Left hindlimb (tissue), 1 donor: ENCODE measurements at places on chromosomes 5 and 9.

DNA sequence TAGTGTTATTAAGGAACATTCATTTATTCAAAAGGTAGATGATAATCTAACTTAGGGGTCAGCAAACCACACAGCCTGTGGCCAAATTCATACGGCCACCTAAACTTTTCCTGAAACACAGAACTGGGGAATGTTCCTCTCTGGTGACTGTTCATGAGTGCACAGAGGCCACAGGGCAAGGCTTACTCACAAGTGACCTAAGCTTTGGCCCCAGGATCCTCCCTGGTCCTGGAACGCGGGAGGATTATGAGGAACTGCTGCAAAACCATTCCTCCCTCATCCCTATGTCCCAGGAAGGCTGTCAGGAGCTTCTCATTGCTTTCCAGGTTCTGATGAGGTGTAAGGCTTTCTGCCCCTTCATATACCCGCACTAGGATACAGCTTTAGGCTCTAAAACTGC is 397.6 kb downstream of the SEMA5A start:
- no peak for DNase-seq

DNA sequence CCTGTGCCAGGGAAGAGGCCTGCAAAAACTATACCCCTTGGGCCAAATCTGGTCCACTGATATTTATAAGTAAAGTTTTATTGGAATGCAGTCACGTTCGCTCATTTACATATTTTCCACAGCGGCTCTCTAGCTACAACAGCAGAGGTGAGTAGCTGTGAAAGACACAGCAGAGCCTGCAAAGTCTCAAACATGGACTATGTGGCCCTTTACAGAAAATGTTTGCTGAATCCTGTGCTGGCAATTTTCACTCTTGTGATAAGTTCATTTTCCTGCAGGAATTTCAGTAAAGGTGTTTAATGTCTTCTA is 70.1 kb downstream of the EPB41L4B start:
- DNase-seq, result no peak

DNA sequence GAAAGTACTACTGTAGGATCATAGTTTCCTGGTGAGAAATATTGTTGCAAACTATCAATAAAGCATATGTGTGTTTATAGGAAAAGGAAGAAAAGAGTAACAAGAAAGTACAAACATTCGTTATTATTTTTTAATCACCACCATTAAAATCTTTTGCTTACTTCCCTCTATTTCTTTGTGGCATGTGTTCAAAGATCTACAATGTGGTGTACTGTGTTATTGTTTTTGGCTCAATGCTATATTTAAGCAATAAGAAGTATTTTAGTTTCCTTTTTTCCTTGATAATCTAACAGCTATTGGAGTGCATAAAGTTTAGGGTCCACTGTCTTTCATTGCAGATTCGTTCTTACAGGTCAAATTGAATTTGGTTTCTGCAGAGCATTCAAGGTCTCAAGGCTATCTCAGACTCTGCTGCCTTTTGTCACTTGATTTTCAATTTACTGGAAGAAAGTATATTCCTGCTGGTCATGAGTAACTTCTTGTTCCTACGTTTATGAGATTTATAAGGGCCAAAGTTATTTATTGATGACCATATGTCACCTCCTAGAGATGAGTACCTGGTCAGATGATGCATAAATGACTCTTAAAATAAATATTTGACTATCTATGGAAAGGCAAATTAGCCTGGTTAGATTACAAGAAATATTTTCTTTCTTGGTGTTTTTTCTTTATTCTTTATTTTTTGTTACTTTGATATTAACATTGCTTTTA is 323.0 kb downstream of the TMEM167A start:
- no peak for DNase-seq

GRCh38 chr9:132293145-132293721 is 61.6 kb downstream of the SETX start:
- no peak for DNase-seq

GRCh38 chr5:137292461-137293027 is 206.6 kb downstream of the SPOCK1 start:
- no peak for DNase-seq

- DNase-seq, result no peak
Observed at GRCh38 chr9:34124926-34125325, 1.6 kb downstream of the DCAF12 start.

GRCh38 chr9:38682713-38683112 is 37.2 kb downstream of the FAM240B start:
- no peak for DNase-seq

DNA sequence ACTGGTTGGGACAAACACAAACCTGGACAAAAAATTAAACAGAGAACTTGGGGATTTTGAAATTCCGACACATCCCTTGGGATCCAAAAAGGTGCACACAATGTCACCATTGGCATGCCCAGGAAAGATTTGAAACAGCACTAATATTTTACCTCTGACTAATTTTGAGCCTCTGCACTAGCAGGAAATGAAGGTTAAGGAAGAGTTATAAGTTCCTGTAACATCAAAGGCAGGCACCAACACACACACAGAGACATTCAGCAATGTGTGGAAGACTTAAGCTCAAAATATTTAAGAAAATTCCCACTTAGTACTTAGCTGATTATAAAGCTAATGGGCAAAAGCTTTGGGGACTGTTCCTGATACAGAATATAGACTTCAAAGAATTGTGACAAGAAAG is 247.0 kb downstream of the CDH9 start:
- no peak for DNase-seq

GRCh38 chr5:33468775-33469435 is 28.1 kb downstream of the TARS1 start:
- DNase-seq, result no peak

GRCh38 chr9:115202181-115202580 is 84.2 kb upstream of the TNC start:
- DNase-seq, result no peak

DNA sequence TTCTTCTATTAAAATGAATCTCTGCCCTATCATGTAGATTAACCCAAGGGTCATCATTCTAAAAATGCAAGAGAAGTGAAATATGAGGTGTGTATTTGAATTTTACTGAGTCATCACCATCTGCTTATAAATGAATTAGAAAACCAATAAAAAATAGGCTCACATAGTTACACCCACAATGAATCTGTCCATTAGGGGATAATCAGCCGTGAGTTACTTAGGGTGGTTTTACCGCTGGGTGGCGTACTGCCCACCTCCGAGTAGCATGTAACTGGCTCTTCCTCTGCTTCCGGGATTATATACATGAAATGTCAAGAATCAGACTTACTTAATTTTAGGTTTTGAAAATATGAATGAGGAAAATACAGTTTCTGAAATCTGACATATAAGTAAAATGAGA is 332.9 kb upstream of the CCNG1 start:
- no peak for DNase-seq

DNA sequence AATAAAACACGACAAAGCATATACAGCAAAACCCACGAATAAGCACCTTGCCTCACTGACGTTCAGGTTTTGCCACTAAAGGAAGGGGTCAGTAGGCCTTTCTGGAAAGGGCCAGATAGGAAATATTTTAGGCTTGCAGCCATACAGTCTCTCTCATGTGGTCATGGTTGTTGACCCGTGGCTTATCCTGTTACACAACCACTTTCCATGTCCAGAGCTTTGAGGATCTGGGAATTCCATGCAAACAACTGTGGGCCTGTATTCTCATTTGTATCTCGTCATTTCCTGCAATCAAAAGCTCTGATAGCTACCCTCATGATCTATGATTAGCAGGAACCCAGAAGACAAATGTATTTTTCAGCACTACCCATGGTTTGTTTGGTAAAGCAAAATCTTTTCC is 108.3 kb downstream of the DRD1 start:
- DNase-seq, result no peak

GRCh38 chr5:36111238-36111637 is 40.4 kb downstream of the LMBRD2 start:
- no peak for DNase-seq

- DNase-seq, result no peak
Observed at GRCh38 chr5:74378464-74378863, 262.1 kb downstream of the ENC1 start.

- no peak for DNase-seq
Observed at GRCh38 chr9:35397216-35397698, 92.7 kb upstream of the RUSC2 start.
